ENCODE measurements at places on chromosomes 11 and 22.

DNA sequence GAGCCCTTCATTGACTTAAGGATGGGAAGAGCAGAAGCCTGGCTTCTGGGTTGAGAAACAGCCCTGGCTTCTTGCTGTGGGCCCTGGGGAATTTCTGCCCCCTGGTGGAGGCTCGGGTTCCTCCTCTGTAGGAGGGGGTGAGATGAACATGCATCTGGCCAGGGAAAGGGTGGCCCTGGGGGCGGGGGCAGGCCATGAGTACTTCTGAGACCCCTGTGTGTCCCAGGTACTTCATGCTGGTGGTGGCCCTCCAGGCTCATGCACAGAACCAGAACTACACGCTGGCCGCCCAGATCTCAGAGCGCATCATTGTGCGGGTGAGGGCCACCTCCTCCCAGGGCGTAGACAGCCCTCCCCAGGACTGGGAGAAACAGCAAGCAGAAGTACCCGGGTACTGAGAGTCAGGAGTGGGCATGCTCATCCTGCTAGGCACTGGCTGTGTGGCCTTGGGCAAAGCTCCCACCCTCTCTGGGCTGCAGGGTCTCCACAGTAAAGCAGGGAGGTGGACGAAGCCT is 15.8 kb downstream of the TMEM258 start:
- H3K36me3 ChIP-seq = no peaks in the 10 kb centered on the region
- H3K4me1 ChIP-seq = peaks cover 14% of the 10 kb centered on the region
- no peaks in the 10 kb centered on the region for H3K27me3 ChIP-seq
- no peak overlapping the region for H3K27ac ChIP-seq

- peaks cover 16% of the 10 kb centered on the region for H3K27me3 ChIP-seq
- no peaks in the 10 kb centered on the region for H3K4me1 ChIP-seq
- no peak for DNase-seq
- no peaks in the 10 kb centered on the region for H3K36me3 ChIP-seq
Measured at GRCh38 chr11:36340897-36341296, 44.8 kb downstream of the PRR5L start.

DNA sequence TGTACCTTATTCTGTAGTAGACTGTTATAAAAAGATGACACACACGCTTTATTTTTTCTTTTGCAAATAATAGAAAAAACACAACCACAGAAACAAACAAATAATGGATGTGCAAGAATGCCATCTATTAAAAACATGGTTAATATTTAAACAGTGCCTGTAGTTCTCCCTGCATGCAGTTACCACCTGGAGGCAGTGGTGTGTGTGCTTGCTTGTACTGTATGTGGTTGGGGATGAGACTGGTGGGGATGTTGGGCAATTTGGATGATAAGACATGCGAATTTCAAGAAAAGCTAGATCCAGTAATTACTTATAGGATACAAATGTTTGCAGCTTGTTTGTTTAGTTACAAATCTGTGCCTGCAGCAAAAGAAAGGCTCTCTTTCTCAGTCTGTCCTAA is 3.6 kb downstream of the C11orf87 start:
- no peaks in the 10 kb centered on the region for H3K36me3 ChIP-seq
- peaks cover 29% of the 10 kb centered on the region for H3K4me1 ChIP-seq
- peaks cover 5% of the 10 kb centered on the region for H3K27me3 ChIP-seq
- no peak overlapping the region for H3K27ac ChIP-seq
- no peak overlapping the region for H3K4me3 ChIP-seq

DNA sequence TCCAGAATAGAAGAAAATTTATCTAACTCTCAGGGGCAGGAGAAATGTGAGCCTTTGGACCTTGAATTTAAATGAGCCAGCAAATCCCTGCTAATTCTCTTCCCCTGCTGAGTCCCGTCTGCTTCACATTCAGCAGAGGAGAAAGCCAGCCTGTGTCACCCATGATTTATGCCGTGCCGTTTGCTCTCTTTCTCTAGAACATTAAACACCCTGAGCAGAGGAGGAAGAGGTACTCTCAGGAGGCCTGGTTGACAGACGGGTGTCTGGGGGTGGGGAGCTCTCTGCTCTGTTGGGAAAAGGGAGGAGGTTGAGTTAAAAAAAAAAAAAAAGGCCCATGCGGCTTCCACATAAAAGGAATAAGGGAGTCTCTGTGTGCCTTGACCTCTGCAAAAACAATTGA is 11.3 kb upstream of the MTMR3 start:
- H3K27me3 ChIP-seq = no peaks in the 10 kb centered on the region
- H3K4me3 ChIP-seq = no peak overlapping the region
- H3K27ac ChIP-seq = no peak overlapping the region
- H3K36me3 ChIP-seq = no peaks in the 10 kb centered on the region

DNA sequence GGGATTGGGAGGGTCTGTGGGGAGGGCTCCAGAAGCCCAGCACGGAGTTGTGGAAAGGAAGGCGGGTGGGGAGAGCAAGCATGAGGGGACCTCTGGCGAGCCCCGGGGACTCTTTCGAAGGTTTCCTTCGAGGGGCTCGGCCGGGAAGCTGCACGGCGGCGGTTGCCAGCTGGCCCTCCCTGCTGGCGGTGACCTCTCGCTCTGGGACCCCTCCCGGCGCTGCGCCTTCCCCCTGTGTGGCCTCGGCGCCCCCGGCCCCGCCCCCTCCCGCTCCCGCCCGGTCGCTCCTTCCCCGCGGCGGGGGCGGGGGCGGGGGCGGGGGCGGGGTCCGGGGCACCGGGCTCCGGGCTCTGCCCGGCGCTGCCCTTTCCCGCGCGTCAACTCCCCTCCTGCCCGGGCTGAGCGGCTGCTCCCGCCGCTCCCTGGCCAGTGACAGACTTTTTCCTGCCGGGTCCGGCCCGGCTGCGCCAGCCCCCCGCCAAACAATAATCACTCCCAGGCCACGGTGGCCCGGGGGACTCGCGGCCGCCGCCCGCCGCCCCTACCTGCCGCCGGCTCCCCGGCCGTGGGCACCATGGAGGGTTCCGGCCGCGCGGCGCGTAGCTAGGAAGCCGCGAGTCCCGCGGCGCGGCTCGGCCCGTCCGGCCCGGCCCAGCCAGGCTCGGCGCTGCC is 941 bp downstream of the CLCF1 start:
- DNase-seq = no peak
- no peaks in the 10 kb centered on the region for H3K36me3 ChIP-seq
- peaks cover 11% of the 10 kb centered on the region for H3K27me3 ChIP-seq
- peak overlapping the region; percentile 85 for H3K4me3 ChIP-seq

DNA sequence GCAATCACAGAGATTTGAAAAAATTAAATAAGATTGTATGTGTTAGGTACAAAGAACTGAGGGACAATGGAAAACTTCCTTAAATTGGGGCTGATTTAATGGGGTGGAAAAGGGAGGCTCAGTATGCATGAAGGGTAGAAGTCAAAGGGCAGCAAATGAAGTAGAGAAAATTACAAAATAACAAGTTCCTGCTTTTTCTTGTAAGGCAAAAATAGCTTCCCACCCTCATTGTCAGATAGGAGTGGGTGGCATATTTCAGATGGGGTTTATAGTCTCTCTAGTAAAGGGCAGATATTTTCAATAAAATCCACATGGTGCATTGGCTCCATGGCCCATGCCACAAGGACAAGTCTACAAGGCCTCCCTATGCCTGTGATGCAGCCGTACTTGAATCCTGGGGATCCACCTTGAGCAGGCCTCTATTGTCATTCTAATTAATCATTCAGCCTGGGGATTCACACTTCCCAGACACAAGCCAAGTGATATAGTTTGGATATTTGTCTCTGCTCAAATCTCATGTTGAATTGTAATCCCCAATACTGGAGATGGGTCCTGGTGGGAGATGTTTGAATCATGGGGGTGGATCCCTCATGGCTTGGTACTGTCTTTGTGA is 36.7 kb upstream of the SESN3 start:
- H3K4me1 ChIP-seq = no peaks in the 10 kb centered on the region
- H3K4me3 ChIP-seq = no peak overlapping the region
- H3K27ac ChIP-seq = no peak overlapping the region
- no peaks in the 10 kb centered on the region for H3K27me3 ChIP-seq
- no peak for DNase-seq

DNA sequence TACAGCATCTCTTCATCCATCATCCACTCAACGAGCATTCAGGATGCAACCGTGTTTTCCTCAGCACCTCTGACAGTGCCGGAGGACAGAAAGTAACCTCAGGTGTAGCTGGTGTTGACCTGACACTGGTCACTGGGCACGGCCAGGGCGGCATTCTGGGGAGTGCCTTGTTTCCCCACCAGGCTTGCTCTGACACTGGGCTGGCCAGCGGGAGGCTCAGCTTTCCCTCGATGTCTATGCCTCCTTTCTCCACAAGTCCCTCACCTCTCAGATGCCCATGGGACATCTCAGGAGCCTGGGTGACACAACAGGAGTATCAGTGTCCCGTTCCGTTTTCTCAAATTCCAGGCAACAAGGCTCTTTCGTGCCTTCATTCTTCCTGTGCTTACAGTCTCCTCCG is 28.9 kb downstream of the CD6 start:
- peaks cover 32% of the 10 kb centered on the region for H3K4me1 ChIP-seq
- DNase-seq = no peak
- peaks cover 10% of the 10 kb centered on the region for H3K27me3 ChIP-seq
- H3K4me3 ChIP-seq = no peak overlapping the region

GRCh38 chr11:2452321-2453012 is 7.7 kb downstream of the KCNQ1 start:
- no peaks in the 10 kb centered on the region for H3K4me1 ChIP-seq
- H3K27me3 ChIP-seq = peaks cover 60% of the 10 kb centered on the region
- H3K27ac ChIP-seq = no peak overlapping the region
- no peak overlapping the region for H3K4me3 ChIP-seq

DNA sequence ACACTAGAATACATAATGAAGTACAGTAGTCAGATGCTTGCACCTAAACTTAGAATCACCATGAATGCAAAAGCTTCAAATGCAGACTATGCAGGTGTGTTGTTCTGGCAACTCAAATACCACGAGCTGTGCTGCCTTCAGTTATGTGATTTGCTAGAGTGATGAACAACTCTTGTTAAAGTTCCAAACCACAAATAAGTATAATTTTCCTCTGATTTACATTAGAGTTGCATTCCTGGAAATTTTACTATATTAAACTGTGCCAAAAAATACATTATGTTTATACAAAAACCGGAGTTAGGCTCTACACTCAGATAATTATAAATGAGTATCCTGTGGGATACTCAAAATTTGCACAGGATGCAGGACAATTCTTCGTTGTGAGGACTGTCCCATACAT is 3.0 kb downstream of the TMEM218 start:
- no peak overlapping the region for H3K27ac ChIP-seq
- no peak overlapping the region for H3K4me3 ChIP-seq
- H3K4me1 ChIP-seq = peaks cover 14% of the 10 kb centered on the region
- no peaks in the 10 kb centered on the region for H3K36me3 ChIP-seq
- no peaks in the 10 kb centered on the region for H3K27me3 ChIP-seq

DNA sequence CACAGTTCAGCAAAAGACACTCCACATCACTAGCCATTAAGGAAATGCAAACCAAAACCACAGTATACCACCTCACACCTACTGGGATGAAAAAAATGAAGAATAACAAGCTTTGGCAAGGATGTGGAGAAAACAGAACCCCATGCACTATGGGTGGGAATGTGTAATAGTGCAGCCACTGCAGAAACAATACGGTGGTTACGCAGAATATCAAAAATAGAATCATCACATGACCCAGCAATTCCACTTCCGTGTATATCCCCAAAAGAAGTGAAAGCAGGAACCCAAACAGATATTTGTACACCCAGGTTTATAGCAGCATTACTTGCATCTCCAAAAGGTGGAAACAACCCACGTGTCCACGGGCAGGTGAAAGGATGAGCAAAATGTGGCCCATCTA is 20.8 kb downstream of the CARS1 start:
- no peak overlapping the region for H3K4me3 ChIP-seq
- peaks cover 10% of the 10 kb centered on the region for H3K4me1 ChIP-seq

DNA sequence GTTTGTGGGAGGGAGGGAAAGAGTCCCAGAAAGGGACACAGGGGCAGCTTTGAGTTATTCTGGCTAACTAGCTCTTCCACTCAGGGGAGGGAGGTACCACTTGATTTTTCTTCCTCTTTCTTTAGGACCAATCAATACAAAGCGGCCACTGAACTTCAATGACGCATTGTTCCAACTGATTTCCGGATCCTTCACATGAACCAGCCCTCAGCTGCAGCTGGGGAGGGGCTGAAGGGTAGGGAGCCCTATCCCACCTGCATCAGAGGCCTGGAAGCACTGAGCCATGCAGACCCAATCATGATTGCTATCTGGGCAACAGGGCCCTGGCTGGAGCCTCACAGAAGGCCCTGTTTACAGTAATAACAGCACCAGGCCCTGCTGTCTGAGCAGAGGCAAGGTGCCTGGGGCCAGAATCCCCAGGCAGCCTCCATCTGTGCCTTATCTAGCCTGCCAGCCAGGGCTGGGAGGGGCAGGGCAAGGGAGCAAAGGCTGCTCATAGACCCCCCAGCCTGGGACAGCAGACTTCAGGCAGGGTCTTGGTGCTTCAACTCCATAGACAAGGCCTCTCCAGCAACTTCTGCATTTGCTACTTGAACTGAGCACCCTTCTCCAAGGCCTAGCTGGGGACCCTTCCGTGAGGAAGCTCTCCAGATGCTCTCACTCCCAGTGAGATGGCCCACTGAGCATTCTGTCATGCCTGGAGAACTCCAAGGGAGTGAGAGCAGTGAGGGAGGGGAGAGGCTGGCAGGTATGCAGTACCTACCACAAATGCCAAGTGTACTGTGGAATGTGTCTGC is 22.5 kb downstream of the CLPB start:
- H3K4me3 ChIP-seq = no peak overlapping the region
- H3K27ac ChIP-seq = peak overlapping the region; percentile 70
- no peaks in the 10 kb centered on the region for H3K36me3 ChIP-seq
- peaks cover 4% of the 10 kb centered on the region for H3K4me1 ChIP-seq
- no peak for DNase-seq

DNA sequence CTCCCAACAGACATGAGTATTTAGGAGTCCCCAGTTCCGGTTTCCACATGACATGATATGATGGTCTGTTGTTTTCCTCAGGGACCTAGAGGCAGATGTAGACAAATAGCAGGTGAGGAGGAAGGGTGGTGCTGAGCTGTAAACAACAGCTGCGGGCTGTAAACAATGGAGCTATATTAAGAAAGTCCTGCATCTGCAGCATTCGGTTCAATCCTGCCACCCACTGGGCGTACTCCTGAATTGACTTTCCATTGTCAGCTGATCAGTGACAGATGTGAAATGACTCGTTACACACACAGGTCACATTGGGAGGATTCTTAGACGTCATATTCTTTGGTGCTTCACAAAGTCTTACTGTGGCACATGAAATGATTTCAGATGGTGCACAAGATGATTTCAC is 26.8 kb upstream of the RAG1 start:
- no peaks in the 10 kb centered on the region for H3K27me3 ChIP-seq
- no peaks in the 10 kb centered on the region for H3K36me3 ChIP-seq

DNA sequence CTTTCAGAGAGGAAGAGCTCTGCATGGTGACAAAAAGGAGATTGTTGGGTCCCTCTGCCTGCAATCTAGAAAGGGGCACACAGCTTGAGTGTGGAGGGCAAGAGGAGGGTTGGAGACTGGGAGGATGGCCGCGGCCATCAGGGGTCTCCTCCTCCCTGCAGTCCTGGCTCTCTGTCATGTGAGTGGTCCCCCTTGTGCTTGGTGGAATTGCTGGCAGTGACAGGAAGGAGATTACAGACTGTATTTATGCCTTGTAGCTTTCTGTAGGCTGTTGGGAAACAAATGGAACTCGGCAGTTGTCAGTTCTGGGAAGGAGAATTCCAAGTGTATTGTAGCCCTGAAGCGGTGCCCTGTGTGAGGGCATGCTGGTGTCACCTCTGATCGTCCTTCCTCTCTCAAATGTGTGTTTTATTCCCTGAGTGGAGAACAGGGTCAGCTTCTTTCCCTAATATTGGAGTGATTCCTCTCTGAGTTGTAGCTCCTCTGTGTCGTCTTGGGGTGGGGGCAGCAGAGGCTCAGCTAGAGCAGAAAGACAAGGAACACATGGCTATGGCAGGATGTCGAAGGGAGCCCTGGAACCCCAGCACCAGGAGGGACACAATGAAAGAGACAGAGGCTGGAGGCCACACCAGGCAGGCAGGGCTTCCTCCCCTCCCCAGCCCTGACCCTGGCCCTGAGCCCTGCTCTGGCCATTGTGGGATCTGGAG is 163.1 kb downstream of the PKNOX2 start:
- H3K4me1 ChIP-seq = no peaks in the 10 kb centered on the region
- no peak for DNase-seq
- no peaks in the 10 kb centered on the region for H3K27me3 ChIP-seq

Measured in esophagus squamous epithelium (tissue), 5 donors.